ENCODE measurements at places on chromosomes 16 and 17.
A peak's percentile ranks its signal among the peaks of the same experiment; 100 is the strongest.

GRCh38 chr16:85600530-85601271 is 12.4 kb upstream of the GSE1 start:
- no peak for DNase-seq

GRCh38 chr17:38419508-38419981 is 8.7 kb upstream of the ARHGAP23 start:
- DNase-seq = no peak

- DNase-seq = no peak
These were observed 11.4 kb upstream of the TMEM238L start for GRCh38 chr17:10815319-10815718.

- no peak for DNase-seq
These were observed 35.6 kb downstream of the ZFHX3 start for GRCh38 chr16:73012341-73012740.

GRCh38 chr16:25066747-25067631 is 44.6 kb upstream of the LCMT1 start:
- peak; percentile 89 for DNase-seq

DNA sequence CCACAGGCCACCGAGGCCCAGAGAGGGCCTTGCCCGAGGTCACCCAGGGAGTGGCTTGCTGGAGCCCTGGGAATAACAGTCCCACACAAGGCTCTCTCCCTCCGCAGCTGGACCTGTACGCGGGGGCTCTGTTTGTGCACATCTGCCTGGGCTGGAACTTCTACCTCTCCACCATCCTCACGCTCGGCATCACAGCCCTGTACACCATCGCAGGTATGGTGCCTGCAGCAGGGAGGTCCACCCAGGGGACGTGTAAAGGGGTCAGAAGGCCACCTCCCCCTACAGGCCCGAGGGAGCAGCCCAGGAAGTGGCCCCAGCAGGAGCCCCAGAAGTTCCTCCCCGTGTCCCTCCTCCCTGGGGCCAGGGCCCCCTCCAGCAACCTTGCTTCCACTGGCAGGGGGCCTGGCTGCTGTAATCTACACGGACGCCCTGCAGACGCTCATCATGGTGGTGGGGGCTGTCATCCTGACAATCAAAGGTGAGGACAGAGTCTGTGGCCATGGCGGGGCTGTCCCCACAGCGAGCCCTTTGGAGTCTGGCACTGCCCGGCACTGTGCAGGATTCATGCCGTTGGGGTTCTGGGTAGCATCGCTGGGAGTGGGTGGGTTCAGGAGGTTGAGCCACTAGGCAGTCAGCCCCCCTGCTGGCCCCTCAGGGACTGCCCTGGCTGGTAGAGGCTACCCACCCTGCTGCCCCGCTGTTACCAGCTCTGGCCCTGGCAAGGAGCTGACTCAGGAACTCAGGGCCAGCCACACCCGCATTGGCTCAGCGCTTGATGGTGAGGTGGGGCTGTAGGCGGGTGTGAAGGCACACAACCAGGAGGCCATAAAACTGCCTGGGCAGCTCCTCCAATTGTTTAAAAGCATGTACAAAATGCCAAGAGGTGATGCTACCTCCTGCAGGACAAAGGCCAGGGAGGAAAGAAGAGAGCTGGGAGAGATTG is 17.3 kb downstream of the SLC5A10 start:
- DNase-seq = no peak

GRCh38 chr17:44038604-44039011 is 23.8 kb upstream of the TMEM101 start:
- no peak for DNase-seq

GRCh38 chr16:72898216-72898825 is 149.6 kb downstream of the ZFHX3 start:
- DNase-seq = no peak

GRCh38 chr16:12283596-12283995 is 307.1 kb downstream of the SNX29 start:
- no peak for DNase-seq
